NCI-H1105 treated with DMSO at 0.1 percent for 48 hours (cell line): ENCODE measurements at places on chromosomes 4 and X.

- DNase-seq = no peak
These were observed 758 bp downstream of the SCFD2 start for GRCh38 chr4:53365121-53365485.

- DNase-seq = no peak
These were observed 8.6 kb upstream of the CCDC110 start for GRCh38 chr4:185480016-185480732.

- DNase-seq = no peak
These were observed 192.2 kb upstream of the LEF1 start for GRCh38 chr4:108360754-108361445.

- DNase-seq = no peak
These were observed 9.0 kb upstream of the DUSP9 start for GRCh38 chrX:153638041-153638371.

- DNase-seq = no peak
These were observed 631.9 kb upstream of the INTU start for GRCh38 chr4:127000846-127001245.

DNA sequence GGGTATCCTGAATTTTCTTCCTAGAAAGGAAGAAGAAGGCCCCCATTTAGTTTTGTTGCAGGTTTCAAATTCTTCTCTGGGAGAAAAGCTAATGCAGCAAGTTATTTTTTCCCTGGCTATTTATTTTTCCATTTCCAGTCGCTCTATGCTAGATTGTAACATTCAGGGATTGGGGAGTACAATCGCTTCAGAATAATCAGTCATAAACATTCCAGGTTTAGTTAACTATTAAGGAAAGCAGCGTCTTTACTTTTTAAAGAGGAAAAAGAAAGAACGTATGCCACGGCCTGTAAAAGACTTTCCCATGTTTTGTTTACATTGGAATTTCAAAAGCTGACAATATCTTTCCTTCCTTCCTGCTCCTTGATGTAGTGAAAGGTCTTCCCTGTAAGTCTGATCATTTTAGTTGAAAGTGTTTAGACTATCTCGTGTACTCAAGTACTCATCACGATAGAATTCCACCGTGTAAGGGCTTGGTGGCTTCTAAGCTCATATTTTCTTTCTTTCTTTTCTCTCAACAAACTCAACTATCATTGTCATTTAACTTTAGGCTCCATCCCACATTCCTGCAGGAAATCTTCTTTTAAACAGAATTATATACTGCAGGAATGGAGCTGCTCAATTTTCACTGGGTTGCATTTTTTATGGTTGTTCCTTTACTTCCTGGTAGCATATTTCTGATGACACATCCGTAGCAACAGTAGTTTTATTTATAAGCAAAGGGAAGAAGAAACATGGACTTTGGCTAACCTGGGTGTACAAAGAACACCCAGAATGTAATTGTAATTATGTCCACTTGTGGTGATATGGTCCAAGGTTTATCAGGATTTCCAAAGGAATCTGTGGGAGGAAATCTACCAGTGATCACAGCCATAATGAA is 213.1 kb upstream of the FAT1 start:
- DNase-seq = no peak

GRCh38 chr4:41155194-41155830 is 59.0 kb downstream of the APBB2 start:
- no peak for DNase-seq

- DNase-seq = no peak
These were observed 45.9 kb downstream of the FGFRL1 start for GRCh38 chr4:1057403-1057745.

DNA sequence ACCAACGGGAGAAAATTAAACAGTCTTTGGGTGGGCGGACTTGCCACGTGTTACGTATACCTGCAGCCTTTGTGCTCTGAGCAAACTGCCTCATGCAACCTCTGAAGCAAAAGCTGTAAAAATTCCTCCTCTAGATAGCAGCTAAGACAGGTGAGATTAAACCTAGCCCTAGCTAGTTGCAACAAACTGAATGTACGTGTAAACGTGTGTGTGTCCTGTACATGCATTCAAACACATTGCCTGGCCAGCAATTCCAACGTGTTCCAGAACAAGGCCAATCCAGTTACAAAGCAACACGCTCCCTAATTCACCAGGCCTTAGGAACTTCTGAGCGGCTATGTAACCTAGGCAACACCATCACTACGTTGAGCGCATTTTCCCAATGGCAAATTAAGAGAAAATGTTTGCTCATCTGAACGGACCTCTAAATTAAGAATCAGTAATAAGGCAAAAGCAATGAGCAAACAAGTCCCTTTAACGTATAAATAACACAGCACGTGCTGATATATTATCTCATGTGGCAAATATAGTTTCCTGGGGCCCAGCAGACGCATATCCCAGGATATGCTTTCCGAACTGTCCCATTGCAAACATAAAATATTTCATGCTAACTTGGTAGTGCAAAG is 792 bp downstream of the PPID start:
- DNase-seq = peak; percentile 10

DNA sequence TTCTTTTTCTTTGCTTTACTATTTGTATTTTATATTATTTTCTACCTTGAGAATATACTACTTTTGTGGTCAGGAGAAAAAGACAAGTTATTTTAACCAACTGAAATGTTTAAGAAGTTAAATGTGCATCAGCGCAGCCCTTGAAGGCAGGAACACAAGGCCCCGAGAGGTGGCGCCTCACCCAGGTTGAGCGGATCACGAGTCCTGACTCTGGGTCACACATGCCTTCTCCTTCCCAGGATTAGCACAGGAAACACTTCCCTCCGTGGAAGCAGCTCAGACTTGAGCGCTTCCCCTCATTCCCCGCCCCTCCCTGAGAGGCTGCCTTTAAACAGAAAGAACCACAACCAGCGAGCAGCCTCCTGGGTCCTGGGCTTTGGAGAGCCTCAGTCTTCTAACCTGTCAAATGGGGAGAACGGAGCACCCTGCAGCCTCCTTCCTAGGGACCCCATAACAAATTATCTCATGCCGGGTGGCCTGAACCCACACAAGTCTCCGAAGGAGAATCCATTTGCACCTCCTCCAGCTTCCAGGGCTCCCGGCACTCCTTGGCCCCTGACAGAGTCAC is 217.6 kb downstream of the AFAP1 start:
- no peak for DNase-seq

- no peak for DNase-seq
These were observed at the start of gene PF4V1 for GRCh38 chr4:73853246-73853704. Gene PF4V1, plus strand, starts transcription at chr4:73853296. Its CDS starts 67 bp downstream, at chr4:73853363.

- DNase-seq = no peak
These were observed 6.2 kb upstream of the AFF1 start for GRCh38 chr4:86928400-86929255.

- DNase-seq = no peak
These were observed 2.1 kb downstream of the NAF1 start for GRCh38 chr4:163164591-163164990.

DNA sequence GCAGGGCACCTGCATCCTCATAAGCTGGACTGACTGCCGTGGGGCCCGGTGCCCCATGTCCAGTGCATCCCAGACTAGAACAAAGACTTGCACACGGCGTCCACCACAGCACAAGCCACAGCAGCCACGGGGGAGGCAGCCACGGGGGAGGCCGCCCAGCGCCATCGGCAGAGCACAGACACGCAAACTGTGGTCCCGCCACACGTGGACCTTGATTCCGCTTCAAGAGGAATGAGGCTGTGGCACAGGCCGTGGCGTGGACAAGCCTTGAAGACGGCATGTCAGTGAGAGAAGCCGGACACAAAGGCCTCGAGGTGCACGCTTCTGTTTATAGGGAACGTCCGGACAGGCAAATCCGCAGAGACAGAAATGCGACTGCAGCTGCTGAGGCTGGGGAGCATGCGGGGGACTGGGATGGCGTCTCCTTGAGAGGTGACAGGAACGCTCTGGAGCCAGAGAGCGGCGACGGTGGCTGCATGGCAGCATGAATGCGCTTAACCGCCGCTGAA is 10.1 kb upstream of the CPLX1 start:
- DNase-seq = no peak

DNA sequence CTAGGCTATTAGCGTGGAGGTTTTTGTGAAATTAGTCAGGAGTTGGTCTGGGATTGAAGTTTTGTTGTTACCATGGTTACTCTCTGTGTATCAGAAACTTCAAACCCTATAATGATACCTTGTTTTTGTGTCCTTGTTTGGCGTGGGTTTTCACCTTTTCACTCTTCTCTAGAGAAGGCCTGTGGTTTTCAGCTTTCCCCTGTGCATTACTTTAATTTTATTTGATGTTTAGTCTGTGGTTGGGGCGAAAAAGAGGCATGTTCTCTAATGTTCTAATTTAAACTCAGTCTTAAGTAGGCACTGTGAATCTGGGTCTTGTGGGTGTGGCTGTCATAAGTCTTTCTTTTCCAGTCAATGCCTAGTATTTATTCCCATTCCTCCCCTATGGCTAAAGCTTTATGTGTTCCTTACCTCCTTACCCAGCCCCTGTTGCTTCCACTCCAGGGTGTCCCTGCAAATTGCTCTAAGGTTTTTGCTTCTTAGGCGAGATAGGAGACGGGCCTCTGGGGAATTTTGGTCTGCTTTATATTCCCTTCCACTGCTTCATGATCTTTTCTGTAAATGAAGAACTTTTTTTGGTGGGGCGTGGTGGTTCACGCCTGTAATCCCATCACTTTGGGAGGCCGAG is 326.3 kb upstream of the ZCCHC13 start:
- DNase-seq = no peak

GRCh38 chr4:89298788-89299152 is 8.8 kb downstream of the GPRIN3 start:
- DNase-seq = no peak

DNA sequence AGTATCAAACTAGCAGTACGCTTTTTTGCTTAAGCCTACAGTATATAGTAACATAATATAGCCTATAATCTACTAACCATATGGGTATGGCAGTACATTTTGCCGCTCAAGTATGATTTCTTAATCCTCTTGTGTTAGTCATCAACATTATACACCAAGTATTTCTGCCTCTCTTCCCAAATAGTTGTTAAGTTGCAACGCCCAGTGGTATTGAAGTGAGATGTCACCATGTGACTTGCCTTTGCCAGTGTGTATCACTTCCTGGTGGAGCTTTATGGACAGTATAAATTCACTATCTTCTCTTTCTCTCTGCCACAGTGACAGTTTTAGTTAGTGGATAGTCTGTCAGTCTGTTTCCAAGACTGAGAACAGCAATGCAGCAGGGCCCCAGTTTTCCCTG is 535.5 kb downstream of the PDHA2 start:
- DNase-seq = no peak

GRCh38 chrX:24463077-24463476 is 2.0 kb upstream of the PDK3 start:
- no peak for DNase-seq
